ENCODE measurements at places on chromosomes 12 and 14.
A peak's percentile ranks its signal among the peaks of the same experiment; 100 is the strongest.

DNA sequence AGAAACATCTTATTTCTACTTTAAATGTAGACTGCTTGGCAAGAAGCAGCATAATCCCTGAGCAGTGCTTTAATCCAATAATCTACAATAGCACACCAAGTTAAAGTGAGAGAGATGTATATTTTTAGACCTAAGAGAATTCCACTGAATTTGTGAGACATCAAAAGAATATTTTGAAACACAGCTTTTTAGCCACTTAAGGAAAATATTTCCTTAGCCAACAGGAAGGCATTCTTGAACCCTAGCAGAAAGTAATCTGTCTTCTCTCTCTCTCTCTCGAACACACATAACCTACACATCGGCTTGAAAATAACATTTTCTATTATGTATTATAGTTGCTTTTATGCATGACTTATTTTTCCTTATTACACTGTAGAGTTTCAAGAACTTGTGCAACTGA is 34.0 kb downstream of the KITLG start:
- no peak overlapping the region for H3K4me3 ChIP-seq
- H3K36me3 ChIP-seq = no peaks in the 10 kb centered on the region
- no peaks in the 10 kb centered on the region for H3K4me1 ChIP-seq
- H3K27ac ChIP-seq = no peak overlapping the region
- no peak for DNase-seq

DNA sequence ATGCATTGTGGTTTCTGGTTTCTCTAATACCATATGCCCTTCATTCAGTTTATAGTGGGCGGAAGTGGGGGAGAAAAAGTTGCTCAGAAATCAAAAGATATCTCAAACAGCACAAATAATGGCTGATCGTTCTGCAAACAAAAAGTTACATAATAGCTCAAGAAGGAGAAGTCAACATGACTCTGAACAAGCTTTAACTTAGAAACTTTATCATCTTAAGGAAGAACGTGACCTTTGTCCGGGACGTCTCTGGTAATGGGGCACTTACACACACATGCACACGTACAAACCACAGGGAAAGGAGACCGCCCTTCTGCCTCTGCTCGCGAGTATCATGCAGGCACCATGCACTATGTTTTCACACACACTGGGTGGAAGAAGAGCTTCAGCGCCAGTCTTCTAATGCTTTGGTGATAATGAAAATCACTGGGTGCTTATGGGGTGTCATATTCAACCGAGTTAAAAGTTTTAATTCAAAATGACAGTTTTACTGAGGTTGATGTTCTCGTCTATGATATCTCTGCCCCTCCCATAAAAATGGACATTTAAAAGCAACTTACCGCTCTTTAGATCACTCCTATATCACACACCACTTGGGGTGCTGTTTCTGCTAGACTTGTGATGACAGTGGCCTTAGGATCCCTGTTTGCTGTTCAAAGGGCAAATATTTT is 4.7 kb downstream of the FOS start:
- peaks cover 35% of the 10 kb centered on the region for H3K4me1 ChIP-seq
- peak overlapping the region; percentile 97 for H3K27ac ChIP-seq
- H3K36me3 ChIP-seq = peaks cover 24% of the 10 kb centered on the region
- H3K4me3 ChIP-seq = peak overlapping the region; percentile 40

DNA sequence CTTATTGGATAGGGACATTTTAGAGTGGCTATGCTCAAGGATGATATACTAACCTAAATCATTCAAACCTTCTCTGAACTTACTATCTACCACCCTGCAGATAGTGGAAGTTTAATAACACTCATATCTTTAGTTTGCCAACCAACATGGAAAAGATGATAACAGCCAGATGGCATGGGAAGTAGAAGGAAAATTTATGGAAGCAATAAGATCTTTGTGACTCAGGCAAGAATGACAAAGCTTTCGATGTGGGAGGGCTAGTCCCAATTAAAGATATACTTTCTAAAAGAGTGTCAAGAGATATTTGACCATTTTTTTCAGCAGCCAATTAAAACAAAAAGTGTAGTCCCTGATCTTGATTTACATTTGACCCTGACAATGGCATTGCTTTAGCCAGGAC is 631.7 kb downstream of the RPS29 start:
- no peak for DNase-seq
- H3K4me3 ChIP-seq = no peak overlapping the region
- H3K27ac ChIP-seq = no peak overlapping the region
- peaks cover 3% of the 10 kb centered on the region for H3K27me3 ChIP-seq
- no peaks in the 10 kb centered on the region for H3K4me1 ChIP-seq

DNA sequence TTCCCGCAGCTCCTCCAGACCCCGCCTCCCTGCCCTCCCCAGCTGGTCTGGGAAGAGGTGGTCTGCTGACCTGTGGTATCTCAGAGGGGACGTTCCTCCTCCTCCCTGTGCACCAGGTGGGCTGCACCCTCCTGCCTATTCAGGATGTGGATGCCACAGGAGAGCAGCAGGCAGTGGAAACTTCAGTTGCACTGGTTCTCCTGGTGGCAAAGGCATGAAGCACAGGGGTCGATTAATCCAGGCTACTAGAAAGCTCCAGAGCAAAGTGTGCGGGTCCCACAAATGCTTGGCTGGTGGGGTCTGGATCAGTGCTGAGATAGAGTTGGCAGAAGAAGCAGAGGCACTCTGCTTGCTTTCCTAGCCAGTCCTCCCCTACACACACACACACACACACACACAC is 197.0 kb downstream of the SLC41A2 start:
- no peak for DNase-seq
- peaks cover 16% of the 10 kb centered on the region for H3K27me3 ChIP-seq
- peaks cover 40% of the 10 kb centered on the region for H3K4me1 ChIP-seq
- no peak overlapping the region for H3K4me3 ChIP-seq
- no peak overlapping the region for H3K27ac ChIP-seq
- H3K36me3 ChIP-seq = peaks cover 31% of the 10 kb centered on the region

DNA sequence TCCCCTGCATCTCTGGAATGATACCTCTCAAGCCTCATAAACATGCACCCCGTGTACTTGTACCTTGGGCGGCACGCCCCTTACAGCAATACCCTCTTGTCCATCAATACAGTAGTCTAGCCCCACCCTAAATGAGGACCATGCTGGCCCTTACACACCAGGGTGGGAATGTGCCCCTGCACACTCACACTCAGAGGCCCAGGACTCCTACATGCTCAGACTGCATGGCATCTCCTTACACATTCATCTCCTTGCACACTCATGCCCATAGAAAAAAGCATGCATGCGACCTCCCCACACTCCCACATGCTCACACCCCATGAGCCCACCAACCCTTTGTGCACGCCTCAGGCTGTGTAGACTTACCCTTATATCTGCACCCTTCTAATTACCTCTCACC is 22.0 kb downstream of the ITGA7 start:
- no peak overlapping the region for H3K27ac ChIP-seq
- H3K36me3 ChIP-seq = no peaks in the 10 kb centered on the region
- no peak for DNase-seq
